ENCODE measurements at places on chromosomes 5 and 9.
A peak's percentile ranks its signal among the peaks of the same experiment; 100 is the strongest.

DNA sequence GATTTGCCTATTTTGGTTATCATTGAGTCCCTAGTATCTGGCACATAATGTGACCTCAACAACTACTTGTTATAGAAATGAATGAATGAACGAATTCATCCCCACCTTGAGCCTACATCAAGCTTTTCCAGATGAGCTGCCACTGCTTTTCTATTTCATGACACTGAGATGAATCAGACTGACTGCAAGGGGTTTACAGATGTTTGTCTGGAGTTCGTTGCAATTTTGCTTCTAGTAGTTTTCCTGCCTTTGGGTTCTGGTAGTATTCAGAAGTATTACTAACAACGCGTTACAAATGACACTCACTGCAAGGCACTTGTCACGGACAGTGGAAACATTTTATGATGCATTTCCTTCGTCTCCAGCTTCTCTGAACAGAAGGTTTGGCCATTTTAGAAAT, 222.3 kb downstream of the CD180 start:
- peaks cover 1% of the 10 kb centered on the region for H3K36me3 ChIP-seq
- DNase-seq, result no peak
- H3K4me3 ChIP-seq, result no peak overlapping the region
- peaks cover 4% of the 10 kb centered on the region for H3K4me1 ChIP-seq
- no peak overlapping the region for H3K27ac ChIP-seq
- peaks cover 6% of the 10 kb centered on the region for H3K27me3 ChIP-seq

- H3K27me3 ChIP-seq, result peaks cover under 1% of the 10 kb centered on the region
- no peak for DNase-seq
- peaks cover 2% of the 10 kb centered on the region for H3K4me1 ChIP-seq
- no peak overlapping the region for H3K4me3 ChIP-seq
These were observed 25.3 kb upstream of the SLC1A1 start for GRCh38 chr9:4464911-4465513.

GRCh38 chr9:137305060-137305797, 3.2 kb upstream of the NRARP start:
- H3K27me3 ChIP-seq, result peaks cover 9% of the 10 kb centered on the region
- no peaks in the 10 kb centered on the region for H3K36me3 ChIP-seq
- H3K27ac ChIP-seq, result peak overlapping the region; percentile 85
- peaks cover 6% of the 10 kb centered on the region for H3K4me1 ChIP-seq
- DNase-seq, result peak; percentile 79

- H3K4me1 ChIP-seq, result no peaks in the 10 kb centered on the region
- no peaks in the 10 kb centered on the region for H3K36me3 ChIP-seq
- no peak overlapping the region for H3K4me3 ChIP-seq
- no peak overlapping the region for H3K27ac ChIP-seq
These were observed 441.3 kb upstream of the ADAMTSL1 start for GRCh38 chr9:18032636-18033035.

GRCh38 chr5:90834711-90835110, 276.1 kb downstream of the ADGRV1 start:
- no peak for DNase-seq
- no peaks in the 10 kb centered on the region for H3K36me3 ChIP-seq
- H3K27ac ChIP-seq, result no peak overlapping the region
- H3K27me3 ChIP-seq, result peaks cover 12% of the 10 kb centered on the region

DNA sequence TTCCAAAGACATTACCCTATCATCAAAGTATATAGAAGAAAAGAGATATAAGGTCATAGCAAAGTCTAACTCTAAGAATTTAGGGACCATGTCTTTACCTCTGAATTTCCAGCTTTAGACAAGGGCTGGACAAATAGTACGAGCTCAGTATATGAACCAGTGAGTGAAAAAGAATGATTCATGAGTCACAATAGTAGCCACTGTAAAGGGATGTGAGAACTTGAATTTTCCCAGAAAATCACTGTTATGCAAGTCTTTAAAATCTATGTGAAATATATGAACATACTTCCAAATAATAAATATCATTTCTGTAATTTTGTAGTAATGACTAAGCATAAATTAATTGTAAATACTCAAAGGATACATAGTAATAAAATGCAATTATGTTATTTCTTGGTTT, 305.9 kb upstream of the PRR16 start:
- H3K4me3 ChIP-seq, result no peak overlapping the region
- H3K36me3 ChIP-seq, result no peaks in the 10 kb centered on the region
- H3K27me3 ChIP-seq, result no peaks in the 10 kb centered on the region
- DNase-seq, result no peak
- no peak overlapping the region for H3K27ac ChIP-seq

DNA sequence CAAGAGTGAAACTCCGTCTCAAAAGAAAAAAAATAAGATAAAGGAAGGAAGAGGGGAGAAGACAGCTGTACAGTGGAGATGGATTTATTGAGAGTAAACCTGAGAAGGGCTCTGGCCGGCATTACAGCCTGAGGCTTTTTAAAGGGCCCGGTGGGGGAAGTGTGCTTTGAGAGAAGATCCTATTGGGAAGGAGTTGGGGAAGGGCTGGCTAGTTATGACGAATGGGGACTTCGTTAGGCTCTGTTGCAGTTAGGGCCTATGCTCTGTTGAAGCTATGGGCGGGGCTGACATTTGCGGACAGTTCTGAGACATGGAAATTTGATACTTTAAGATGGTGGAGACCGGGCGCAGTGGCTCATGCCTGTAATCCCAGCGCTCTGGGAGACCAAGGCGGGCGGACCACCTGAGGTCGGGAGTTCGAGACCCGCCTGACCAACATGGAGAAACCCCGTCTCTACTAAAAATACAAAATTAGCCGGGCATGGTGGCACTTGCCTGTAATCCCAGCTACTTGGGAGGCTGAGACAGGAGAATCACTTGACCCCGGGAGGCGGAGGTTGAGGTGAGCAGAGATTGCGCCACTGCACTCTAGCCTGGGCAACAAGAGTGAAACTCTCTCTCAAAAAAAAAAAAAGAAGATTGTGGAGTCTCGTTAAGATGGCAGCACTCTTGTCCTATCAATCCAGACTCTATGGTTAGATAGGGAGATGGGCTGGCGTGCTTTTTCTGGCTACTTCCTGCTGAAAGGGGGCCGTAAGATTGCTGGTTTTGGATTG, 33.2 kb downstream of the C9orf50 start:
- no peak for DNase-seq
- peak overlapping the region; percentile 6 for H3K27ac ChIP-seq
- H3K27me3 ChIP-seq, result peaks cover 11% of the 10 kb centered on the region
- peaks cover 37% of the 10 kb centered on the region for H3K4me1 ChIP-seq

- H3K27me3 ChIP-seq, result no peaks in the 10 kb centered on the region
- H3K4me1 ChIP-seq, result peaks cover 49% of the 10 kb centered on the region
- H3K27ac ChIP-seq, result peak overlapping the region; percentile 50
- peak; percentile 66 for DNase-seq
- H3K4me3 ChIP-seq, result peak overlapping the region; percentile 10
These were observed 54.4 kb downstream of the GNAQ start for GRCh38 chr9:77977210-77977611.

- no peak overlapping the region for H3K4me3 ChIP-seq
- no peaks in the 10 kb centered on the region for H3K27me3 ChIP-seq
- DNase-seq, result peak; percentile 22
- no peaks in the 10 kb centered on the region for H3K36me3 ChIP-seq
- H3K27ac ChIP-seq, result no peak overlapping the region
These were observed 11.9 kb downstream of the LPCAT1 start for GRCh38 chr5:1511651-1512540.

DNA sequence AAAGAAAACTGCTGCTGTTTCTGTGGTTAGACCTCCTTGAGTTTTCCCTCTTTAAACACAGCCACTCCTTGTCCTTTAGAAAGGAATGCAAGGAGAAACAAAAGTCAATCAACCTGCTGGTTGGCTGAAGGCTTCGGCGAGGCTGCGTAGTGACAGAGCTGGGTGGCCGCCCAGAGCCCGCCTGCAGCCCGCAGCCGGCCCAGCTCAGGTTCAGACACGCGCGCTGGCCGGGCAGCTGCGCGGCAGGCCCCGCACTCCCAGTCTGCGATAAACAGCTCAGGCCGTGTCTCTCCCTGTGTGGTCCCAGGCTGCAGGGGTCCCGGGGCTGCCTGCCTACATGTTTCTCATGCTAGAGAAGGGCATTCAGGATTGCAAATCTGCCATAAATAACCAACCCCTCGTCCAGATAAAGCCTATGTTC, 115.4 kb downstream of the HSD17B3 start:
- H3K4me3 ChIP-seq, result no peak overlapping the region
- H3K36me3 ChIP-seq, result no peaks in the 10 kb centered on the region
- peaks cover 26% of the 10 kb centered on the region for H3K27me3 ChIP-seq
- no peak for DNase-seq
- no peak overlapping the region for H3K27ac ChIP-seq

- DNase-seq, result no peak
- no peaks in the 10 kb centered on the region for H3K4me1 ChIP-seq
- H3K4me3 ChIP-seq, result no peak overlapping the region
- H3K27ac ChIP-seq, result no peak overlapping the region
These were observed 643.6 kb downstream of the ACTL7B start for GRCh38 chr9:108212184-108212583.

GRCh38 chr9:91333551-91333950, 28.2 kb downstream of the AUH start:
- H3K27ac ChIP-seq, result no peak overlapping the region
- DNase-seq, result no peak
